NCI-H2171 treated with DMSO at 0.1 percent for 48 hours (cell line): ENCODE measurements at places on chromosomes 3 and 15.

DNA sequence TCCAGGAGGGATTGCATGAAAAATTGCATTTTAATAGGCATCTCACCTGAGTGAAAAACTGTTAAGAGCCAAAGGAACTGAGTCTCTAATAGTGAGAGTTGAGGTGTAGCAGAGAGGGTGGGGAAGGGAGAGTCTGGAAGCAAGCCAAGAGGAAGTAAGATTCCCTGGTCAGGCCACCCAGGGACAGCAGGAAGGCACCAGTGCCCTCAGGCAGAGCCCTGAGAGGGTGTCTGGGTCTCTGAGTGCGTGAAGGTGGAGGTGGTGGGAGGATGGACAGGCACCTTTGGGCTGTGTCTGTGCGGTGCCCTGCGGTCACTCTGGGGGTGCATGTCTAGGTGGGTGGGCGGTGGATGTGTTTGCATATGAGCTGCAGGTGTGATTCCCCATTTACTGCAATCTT lies 300.4 kb upstream of the ROPN1 start:
- DNase-seq = no peak

DNA sequence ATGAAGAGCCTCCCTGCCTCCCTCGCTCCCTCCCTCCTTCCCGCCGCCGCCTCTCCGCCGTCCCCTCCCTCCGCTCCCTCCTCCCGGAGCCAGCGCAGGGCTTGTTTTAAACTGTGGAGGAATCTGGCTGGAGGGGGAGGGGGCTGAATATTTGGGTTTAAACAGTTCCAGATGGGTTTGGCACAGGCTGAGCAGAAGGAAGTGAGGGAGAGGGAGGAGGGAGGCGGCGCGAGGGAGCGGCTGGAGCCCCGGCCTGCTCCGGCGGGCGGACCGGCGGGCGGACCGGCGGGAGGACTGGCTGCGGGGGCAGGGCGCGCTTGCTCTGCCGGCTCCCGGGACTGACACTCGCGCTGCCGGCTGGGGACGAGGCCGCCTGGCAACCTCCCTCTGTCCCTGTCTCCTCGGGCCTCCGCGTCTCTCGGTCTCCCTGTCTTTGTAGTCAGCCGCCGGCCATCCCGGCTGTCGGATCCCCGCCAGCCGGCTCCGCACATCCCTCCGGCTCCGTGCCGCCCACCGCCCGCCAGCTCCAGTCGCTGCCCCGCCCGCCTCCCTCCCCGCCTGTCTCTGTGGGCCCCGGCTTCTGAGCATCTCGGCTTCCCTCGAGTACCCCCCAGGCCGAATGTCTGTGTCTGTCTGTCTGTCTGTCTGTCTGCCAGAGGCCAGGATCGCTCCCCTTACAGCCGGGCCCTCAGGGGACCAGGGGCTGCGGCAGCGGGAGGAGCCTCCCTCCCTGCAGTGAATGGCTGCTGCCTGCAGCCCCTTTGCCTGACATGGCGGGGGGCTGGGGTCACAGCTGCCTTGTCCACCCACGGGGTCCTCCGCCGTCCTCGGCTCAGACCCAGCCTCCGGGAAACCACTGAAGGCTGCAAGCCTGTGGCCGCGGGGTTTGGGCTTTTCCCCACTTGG lies 7.6 kb downstream of the EPHB3 start:
- peak; percentile 58 for DNase-seq

GRCh38 chr3:169149349-169149890 lies 514.1 kb downstream of the MECOM start:
- DNase-seq = peak; percentile 74

DNA sequence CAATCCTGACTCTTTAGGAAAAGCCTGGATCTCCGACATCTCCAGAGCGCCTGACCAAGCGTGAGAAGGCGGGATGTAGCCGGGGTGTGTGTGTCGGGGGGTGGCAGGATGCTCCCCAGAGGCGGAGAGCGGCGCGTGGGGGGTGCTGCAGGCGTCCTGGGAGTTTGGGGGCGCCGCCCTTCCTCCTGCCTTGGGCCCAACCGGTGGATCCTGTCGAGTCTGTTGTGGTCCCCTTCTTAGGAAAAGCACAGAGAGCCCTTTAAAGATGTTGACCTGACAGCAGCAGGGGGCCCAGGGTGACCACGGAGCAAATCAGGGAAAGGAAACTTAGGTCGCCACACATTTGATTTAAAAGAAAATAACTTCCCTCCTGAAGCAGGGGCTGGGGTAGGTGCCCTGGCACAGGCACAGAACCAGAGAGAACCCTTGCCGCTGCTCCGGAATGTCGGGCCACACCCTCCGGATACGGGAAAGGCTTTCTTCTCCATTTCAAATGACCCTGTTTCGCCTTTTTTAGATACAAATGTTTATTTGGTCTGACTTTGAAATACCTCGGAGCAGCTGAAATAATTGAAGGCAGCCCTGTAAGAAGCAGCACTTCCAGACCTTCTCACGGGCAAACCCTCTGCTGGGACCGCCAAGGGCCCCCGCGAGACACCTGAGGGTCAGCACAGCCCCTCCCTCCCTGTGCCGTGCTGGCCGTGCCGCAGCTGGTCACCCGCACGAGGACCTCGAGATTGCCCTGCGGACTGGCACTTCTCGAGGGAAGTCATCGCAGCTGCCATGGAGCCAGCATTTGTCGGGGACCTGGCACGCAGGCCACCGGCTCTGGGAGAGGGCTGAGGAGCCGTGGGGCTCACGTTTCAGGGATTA lies 102.9 kb upstream of the KLF13 start:
- no peak for DNase-seq

DNA sequence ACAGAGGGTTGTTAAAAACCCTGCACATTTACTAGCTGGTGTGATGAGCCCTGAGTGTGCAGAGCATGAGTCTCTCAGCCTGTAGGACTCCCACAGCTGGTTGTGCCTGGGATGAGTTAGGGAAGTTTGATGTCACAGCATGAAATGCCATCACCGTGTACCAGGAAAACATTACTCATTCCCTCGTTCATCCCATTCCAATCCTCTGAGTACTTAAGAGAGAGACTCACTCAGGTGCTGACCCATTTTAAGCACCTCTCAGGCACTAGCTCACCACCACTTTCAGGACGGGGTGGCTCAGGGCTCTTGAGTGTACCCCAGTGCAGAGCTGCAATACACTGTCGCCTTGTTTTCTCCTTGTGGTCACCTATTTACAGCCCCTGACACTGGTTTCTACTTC lies 18.7 kb downstream of the MGLL start:
- DNase-seq = no peak

GRCh38 chr3:47011371-47011770 lies 31.9 kb downstream of the NBEAL2 start:
- no peak for DNase-seq

GRCh38 chr3:30341851-30342250 lies 264.6 kb upstream of the TGFBR2 start:
- DNase-seq = no peak

- peak; percentile 53 for DNase-seq
Observed at GRCh38 chr3:23701716-23702597, 103.8 kb upstream of the UBE2E1 start.

GRCh38 chr3:48082580-48083184 lies 66.5 kb upstream of the MAP4 start:
- no peak for DNase-seq

GRCh38 chr3:149333176-149333859 lies at the start of gene TM4SF18:
Gene TM4SF18 (minus strand): TSS chr3:149333636. CDS start chr3:149333382, 254 bp downstream.
- no peak for DNase-seq

- DNase-seq = no peak
Observed at GRCh38 chr3:182501856-182502255, 291.4 kb upstream of the ATP11B start.

GRCh38 chr15:52255008-52255407 lies 40.6 kb downstream of the MYO5C start:
- DNase-seq = no peak

- peak; percentile 57 for DNase-seq
Observed at GRCh38 chr3:67599821-67600220, 54.6 kb downstream of the SUCLG2 start.

- DNase-seq = no peak
Observed at GRCh38 chr3:78130741-78131290, 1090.9 kb downstream of the ROBO2 start.

- peak; percentile 94 for DNase-seq
Observed at GRCh38 chr3:10962481-10963036, 30.0 kb upstream of the SLC6A1 start.

DNA sequence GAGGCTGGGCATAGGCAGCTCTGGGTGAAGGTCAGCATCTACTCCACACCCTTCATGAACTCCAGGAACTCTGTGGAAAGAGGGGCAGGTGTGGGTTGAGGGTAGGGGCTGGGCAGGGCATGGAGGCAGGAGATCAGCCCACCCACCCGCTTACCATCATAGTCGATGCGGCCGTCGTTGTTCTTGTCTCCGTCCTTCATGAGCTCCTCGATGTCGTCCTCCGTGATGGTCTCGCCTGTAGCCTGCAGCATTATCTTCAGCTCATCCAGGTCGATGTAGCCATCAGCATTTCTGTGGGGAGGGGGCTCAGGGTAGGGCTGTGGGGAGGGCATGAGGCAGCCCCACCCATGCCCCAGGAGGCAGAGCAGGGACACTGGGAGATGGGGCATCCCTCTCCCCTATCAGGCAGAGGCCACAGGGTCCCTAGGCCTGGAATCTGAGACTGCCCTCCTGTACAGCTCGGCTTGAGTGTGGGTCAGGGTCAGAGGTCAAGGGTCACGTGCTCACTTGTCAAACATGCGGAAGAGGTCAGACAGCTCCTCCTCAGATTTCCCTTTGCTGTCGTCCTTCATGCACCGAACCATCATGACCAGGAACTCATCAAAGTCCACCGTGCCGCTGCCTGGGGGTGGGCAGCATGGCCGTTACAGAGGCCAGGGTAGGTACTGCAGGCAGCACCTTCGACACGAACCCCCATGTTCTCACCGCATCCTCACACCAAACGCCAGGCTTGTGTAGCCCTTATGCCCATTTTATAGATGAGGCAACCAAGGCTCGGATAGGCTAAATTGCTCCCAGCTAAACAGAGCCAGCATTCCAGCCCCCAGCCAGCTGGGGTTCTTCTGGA lies 2.4 kb downstream of the TNNC1 start:
- DNase-seq = no peak

- peak; percentile 67 for DNase-seq
Observed at GRCh38 chr3:37309921-37310665, 135.7 kb upstream of the LRRFIP2 start.

DNA sequence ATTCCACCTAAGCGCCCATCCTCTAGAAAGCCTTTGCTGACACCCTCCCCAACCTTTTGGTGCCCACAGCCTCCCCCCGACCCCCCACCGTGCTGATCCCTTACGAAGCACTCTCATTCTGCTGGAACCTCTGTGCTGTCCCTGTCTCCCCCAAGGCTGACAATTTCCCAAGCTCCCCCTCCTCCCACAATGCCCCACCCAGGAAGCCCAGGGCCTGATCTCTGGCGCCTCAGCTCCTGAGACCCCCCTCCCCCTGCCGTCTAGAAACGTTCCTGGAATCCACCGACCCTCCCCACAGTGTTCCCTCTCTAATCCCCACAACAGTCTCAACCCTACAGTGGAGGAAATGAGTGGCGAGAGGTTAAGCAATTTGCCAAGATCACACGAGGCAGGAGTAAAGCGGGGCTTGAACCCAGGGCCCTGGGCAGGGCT lies 18.3 kb downstream of the MYL3 start:
- DNase-seq = no peak

DNA sequence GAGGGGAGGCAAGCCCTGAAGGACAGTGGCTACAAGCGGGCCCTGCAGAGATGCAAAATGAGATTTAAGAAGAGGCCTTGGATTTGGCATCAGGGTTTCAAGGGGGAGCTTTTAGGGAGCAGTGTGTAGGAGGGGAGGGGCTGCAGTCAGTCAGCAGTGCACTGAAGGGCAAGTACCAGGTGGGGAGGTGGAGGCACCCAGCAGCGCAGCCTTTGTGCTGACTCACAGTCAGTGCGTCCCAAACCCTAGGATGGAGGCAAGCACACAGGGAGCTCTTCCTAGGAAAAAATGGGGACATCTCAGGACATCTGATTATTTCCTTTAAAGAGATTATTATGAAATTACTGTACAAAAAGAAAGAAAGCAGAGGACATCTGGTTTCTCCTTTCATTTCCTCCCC lies 80.0 kb downstream of the AAGAB start:
- DNase-seq = no peak

DNA sequence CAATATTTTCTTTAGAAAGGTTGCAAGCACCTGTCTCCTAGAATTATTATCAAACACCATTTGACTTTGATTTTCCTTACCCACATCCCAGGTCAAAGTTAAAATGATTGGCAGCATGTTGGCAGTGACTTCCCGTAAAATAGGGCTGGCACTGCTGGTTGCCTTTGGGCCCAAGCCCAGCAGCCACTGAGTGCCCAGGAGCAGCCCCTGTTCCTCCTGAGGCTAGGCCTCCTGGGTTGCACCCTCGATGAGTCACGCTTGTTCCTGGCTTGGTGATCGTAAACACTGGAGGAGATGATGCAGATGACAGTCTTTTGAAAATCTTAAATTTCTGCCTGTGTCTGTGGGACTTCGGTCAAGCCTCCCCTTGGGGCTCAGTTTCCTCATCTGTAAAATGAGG lies 290.0 kb downstream of the TLE3 start:
- no peak for DNase-seq

- DNase-seq = peak; percentile 80
Observed at GRCh38 chr3:182740710-182741109, 52.6 kb upstream of the ATP11B start.

DNA sequence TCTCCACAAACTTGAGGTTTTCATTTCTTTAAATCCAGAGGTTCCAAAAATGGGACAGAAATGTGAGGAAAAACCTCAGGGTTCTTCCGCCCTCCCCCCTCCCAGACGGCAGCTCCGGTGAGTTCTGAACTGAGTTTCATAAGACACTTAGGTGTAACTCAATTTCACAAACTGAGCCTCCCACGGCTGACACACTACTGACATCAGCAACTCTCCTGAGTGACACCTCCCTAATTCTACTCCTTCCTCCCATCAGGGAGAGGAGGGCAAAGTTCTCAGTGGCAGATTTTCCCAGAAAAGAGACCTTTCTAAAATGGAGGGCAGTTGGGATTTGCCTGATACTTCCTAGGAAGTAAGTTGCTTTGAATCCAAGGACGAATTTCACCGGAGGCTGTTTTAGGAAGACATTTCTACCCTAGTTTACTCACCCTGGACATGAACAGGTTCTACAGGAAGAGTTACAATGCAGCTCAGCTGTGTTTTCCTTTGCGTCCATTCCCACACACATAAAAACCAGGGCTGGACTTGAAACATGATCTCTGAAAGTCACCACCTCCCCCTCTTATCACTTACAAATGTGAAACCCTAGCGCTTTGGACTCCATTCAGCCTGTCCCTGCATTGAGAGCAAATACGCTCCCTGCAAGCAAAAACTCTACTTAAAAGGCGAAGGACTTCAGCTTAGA lies 78.1 kb upstream of the LMOD3 start:
- no peak for DNase-seq

- no peak for DNase-seq
Observed at GRCh38 chr15:80618685-80619400, 76.3 kb upstream of the ABHD17C start.
